Inflammatory macrophage treated with lipopolysaccharide for 4 hours (primary cell): ENCODE measurements at places on chromosomes 16 and 17.
A peak's percentile ranks its signal among the peaks of the same experiment; 100 is the strongest.

DNA sequence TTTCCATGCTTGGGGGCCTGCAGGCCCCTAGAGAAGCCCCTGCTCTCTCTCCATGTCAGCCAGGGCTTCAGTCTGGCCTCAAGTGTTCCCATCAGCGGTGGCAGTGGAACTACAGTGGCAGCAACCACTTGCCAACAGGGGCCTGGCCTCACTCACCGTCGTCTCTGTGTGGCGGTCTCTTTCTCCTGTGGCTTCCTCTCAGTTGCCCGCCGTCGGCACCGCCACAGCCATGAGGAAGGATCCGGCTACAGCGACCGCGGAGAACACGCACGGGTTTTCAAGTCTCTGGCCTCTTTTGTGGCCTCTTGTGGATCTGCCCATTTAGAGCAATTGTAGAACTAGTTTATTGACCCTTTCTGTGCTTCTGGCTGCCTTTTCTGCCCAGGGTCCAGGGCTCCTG, 8.5 kb downstream of the ARMC7 start:
- DNase-seq = no peak

DNA sequence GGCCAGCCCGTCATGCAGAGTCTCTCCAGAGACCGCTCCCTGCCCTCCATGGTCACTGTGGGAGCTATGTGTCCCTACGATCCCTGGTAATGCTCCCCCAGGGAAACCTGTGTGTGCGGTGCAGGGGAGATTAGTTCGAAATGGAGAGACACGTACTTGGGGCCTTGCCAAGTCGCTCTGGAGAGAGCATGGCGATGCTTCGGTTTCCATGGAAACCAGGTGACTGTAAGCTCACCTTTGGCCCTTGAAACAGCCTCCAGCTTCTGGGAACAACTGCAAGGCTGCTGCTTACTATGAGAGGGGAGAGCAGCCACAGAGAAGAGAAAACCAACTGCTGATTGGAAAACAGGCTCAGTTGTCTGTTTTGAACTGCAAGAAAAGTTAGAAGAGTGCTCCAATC, 879.7 kb upstream of the EEF2KMT start:
- no peak for DNase-seq

- no peak for DNase-seq
Measured at GRCh38 chr16:57318240-57318970, 33.9 kb upstream of the PLLP start.

DNA sequence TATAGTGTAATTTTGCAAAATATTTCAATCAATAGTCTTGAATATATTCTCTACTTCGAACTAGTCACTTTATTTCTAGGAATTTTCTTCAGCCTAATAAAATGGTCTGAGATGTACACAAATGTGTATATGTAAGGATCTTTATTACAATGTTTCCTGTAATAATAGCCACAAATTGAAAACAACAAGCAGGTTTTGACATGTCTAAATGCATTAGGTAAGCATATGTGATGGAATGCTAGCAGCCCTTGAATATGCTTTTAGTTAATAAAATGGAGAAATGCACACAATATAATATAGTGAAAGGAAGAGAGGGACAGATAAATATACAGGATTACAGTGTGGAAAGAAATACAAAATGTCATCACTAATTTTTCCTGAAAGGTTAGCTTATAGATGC, 196.5 kb upstream of the IRX5 start:
- no peak for DNase-seq

DNA sequence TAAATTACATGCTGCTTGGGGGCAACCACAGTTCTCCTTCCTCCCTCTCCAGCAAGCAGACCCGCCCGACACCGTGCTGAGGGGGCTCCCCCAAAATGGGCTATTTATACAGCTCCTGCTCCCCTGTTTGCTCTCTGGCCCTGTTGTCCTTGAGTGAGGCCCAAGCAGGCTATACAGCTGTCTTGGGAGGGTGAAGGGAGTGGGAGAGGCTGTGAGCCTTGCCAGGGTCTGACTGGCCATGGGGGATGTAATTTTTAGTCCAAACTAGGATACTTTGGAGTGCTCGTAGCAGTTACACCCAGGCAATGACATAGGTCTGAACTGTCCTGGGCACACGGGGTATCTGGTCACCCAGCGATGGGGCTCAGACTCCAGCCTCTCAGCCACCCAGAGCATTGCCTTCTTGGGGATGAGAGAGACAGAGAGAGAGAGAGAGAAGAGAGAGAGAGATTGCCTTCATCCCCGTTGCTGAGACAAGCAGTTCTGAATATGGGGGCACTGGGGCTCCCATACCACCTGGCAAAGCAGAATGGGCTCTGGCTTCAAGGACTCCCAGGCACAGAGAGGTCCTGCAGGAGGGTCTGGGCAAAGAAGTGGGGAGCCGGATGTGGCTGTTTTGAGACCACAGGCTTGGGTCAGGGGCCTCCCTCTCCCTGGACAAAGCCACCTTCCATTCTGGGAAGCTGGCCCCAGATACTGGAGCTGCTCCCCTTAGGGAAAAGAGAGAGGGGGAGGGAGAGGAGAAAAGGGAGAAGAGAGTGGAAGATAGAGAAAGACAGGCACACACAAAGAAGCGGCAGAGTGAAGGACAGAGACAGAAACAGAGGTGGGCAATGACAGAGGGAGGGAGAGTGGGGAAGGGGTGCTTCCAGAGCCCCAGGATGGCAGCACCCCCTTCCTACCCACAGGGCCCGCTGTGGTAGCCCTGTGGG, 10.7 kb upstream of the TMEM92 start:
- no peak for DNase-seq

DNA sequence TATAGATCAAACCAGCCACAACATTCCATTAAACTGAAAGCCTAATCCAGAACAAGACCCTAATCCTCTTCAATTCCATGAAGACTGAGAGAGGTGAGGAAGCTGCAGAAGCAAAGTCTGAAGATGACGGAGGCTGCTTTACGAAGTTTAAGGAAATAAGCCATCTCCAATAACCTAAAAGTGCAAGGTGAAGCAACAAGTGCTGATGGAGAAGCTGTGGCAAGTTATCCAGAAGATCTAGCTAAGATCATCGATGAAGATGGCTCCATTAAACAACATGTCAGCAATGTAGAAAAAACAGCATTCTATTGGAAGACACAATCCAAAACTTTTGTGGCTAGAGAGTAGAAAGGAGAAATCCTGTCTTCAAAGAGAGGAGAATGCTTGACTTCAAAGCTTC, 69.6 kb downstream of the KANSL1 start:
- DNase-seq = no peak

GRCh38 chr17:7700510-7700909, 4.5 kb upstream of the EFNB3 start:
- DNase-seq = no peak

DNA sequence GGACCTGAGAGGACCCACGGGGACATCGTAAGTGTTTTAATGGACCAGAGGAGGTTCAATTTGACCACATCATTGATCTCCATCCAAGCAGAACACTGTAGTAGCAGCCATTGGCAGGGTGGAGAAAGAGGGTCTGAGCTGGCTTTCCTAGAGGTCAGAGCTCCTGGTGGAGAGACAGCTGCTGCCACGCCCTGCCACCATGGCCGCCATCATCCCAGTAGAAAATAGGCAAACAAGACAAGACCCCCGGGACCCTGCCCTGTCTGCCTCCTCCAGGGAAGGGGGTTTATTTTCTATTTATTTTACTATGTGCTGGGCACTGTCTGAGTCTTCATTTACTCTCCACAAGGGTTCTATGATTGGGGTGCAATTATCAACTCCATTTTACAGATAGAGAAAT, 11.4 kb upstream of the ITGA3 start:
- DNase-seq = no peak

GRCh38 chr17:81329927-81330883, 35.1 kb upstream of the SLC38A10 start:
- peak; percentile 32 for DNase-seq
